Left forelimb (tissue), 1 donor: ENCODE measurements at places on chromosomes 12 and 14.

DNA sequence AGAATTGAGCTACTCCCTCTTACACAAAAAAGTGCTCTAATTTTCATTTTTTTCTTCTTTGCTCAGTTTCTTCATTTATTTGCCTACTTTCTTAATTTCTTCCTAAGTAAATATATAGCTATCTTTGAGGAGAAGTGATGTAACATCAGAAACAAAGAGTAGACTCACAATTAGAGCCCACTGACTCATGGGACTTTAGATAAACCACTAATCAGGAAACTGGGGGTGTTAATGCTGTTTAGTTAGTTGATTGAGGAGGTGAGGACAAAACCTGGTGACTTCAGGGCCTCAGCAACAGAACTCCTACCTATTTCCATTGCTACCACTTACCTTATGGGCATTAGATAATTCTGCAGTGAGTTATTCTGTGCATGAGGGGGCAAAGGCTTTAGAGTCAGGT is 151.7 kb downstream of the MON2 start:
- DNase-seq = no peak

GRCh38 chr14:53146739-53147138 is 6.4 kb downstream of the DDHD1 start:
- DNase-seq = no peak

- DNase-seq = no peak
Observed at GRCh38 chr12:52097045-52097666, 17.7 kb downstream of the SMIM41 start.

DNA sequence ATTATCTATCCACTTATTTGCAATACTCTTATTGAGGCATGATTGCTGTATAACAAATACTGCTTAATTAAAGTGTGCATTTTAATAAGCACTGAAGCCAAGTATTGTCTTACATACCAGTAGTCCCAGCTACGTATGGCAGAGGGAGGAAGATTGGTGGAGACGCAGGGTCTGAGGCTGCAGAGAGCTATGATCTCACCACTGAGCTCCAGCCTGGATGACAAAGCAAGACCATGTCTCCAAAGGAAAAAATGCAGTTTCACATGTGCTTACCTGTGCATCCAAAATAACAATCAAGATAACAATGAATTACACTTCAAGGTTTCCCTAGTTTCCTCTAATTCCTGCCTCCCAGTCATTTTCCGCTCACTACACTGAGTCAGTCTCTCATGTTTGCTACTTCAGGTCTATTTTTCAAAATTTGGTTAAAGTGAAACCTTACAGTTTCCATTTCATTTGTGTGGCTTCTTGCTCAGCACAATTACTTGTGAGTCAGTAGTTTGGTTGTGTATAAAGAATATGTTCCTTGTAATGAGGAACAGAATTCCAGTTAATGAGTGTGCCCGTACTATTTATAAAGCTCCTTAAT is 1250.1 kb downstream of the TMEM121 start:
- DNase-seq = no peak

DNA sequence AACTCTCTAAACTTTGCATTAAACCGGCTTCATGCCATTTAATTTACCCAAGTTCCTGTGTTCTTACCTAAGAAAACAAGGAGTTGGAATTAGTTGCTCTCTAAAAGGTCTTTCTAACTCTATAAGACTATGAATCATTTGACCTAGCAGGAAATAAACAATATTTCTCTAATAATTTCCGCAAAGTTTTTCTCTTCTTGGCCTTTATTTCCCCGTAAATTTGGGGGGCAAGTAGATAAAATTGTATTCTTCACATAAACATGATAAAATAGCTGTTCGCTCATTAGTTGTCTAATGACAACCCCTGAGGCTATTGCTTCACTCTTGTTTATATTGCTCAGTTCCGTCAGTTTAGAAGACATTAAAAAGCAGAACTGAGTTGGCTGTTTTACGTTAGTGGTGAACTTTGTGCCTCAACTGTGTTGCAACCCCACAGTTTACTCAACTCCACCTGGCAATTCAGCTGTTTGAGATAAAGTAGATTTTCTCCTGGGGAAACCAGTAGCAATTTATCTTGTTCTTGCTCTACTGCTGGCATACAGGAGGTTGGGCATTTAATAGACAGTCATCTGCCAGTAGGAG is 74.7 kb downstream of the BTG1 start:
- DNase-seq = no peak

DNA sequence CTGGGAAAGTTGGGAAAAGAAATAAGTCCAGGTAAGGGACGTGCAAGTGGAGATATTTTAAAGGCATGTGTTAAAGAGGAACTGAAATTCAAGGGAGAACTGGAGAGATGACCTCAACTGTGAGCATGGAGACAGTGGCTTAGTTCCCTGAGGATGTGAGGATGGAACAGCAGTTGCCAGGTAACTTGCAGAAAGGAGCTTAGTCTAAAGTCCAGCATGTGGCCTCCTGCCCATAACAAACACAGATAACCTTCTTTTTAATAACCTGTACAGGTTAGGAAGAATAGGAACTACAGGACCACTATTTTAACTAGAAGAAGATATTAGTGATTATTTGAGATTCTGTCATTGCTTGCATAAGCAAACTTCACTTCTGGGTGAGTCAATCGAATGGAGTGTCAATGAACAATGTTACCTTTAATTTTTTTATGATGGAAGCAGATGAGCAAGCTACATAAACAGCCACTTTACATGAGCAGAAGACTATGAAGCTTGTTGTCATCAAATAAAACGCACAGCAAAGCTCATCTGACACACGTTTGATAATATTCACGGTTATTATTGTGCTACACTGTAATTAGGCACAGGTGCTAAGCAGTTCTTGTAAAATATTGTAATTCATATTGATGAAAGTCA is 291.7 kb upstream of the DDHD1 start:
- no peak for DNase-seq

DNA sequence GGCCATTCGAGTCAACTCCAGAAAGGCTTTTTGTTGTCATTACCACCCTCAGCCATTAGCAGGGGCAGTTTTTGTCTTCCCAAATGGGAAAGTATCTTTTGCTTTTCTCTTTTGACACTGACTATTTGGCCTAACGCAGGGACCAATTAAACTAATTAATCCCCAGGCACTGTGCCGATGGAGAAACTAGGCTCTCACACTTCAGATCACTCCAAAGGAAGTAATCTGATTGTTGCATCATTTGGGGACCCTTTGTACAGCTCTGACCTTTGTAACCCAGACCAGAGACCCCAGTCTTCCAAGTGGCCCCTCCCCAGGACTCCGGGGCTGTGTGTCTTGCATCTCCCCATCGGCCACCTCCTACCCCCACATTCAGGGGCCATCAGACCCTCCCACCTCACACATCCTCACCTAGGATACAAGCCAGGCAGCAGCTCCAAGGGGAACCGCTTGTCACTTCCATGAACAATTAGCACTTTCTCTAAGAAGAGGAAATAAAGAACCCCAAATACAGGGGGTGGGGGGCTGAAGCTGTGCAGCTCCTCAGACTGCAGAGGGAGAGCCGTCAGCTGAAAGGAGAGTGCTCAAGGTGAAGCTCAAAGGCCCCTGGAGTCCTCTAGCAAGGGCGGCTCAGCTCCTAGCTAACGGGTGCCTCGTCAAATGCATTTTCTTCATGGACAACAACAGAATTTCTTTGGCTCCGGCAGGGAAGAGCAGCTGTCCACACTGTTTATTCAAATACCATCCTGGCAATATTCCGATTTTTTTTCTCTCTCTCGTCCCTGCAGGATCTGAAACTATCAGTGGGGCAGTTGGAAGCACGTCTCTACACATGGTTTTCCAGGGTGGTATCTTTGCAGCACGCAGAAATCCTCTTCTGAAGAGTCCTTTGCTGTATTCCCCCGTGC is 64.3 kb upstream of the DIO3 start:
- DNase-seq = peak; percentile 46

DNA sequence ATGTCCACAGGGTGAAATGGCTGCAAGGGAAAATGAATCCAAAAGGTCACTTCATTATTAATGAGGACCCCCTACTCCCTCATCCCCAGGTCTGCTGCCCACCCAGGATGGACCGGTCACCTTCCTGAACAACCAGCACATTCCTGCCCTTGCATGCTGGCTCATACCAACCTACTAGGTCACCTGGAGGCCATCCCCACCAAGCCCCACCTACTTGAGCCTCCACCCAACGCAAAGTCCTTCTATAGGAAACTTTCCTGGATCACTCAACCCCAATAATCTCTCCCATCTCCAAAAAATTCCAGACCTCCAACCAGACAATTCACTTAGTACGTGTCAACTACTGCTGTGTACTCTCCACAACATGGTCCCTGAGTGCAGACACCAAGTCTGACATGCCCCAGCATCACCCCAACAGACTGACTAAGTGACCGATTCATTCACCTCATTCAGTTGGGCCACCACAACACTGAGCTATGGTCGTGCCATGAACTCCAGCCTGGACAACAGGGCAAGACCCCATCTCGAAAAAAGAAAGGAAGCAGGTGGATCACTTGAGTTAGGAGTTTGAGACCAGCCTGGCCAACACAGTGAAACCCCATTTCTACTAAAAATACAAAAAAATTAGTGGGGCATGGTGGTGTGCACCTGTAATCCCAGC is 18.1 kb downstream of the CLMN start:
- no peak for DNase-seq
